Stomach (tissue), 19 donors: ENCODE measurements at places on chromosomes 13 and 19.

DNA sequence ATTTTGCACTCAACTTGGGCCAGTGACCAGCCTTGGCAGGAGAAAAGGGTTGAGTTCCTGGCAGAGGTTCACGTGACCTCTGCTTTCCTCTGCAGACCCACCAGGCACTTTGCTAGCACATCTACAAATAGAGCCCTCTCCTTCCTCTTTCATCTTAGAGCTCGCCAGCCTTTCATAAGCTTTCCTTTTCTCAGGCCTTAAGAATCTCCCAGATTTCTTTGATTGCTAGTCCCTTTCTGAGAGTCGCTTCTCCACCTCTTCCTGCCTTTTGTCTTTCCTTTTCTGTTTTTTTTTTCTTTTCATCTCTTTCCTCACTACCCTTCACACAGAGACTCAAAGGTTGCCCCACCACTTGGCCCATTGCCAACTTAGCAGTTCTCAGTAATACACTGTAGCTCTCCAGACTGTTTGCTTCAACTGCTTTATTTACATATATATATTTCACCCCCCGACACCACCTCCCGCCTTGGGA is 375.7 kb upstream of the SPRY2 start:
- no peaks in the 10 kb centered on the region for H3K27me3 ChIP-seq
- DNase-seq = no peak
- H3K4me1 ChIP-seq = no peaks in the 10 kb centered on the region
- H3K36me3 ChIP-seq = no peaks in the 10 kb centered on the region

GRCh38 chr19:2060884-2061494 is 9.9 kb upstream of the MKNK2 start:
- H3K27me3 ChIP-seq = no peaks in the 10 kb centered on the region
- peak overlapping the region; percentile 59 for H3K4me3 ChIP-seq

- no peaks in the 10 kb centered on the region for H3K36me3 ChIP-seq
- no peaks in the 10 kb centered on the region for H3K27me3 ChIP-seq
- H3K27ac ChIP-seq = no peak overlapping the region
- no peaks in the 10 kb centered on the region for H3K4me1 ChIP-seq
- DNase-seq = no peak
Measured at GRCh38 chr13:83634601-83635000, 247.7 kb downstream of the SLITRK1 start.

DNA sequence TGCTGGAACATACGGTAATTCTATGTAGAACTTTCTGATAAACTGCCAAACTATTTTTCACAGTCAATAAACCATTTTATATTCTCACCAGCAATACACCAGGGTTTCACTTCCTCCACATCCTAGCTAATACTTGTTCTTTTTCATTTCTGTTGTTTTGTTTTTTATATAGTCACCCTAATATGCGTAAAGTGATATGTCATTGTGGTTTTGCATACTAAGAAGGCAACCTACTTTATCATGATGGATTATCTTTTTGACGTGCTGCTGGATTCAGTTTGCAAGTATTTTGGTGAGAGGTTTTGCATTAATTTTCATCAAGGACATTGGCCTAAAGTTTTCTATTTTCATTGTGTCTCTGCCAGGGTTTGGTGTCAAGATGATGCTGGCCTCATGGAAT is 1384.1 kb downstream of the UQCRFS1 start:
- H3K36me3 ChIP-seq = no peaks in the 10 kb centered on the region
- H3K4me3 ChIP-seq = no peak overlapping the region
- no peak for DNase-seq
- H3K4me1 ChIP-seq = no peaks in the 10 kb centered on the region
- no peak overlapping the region for H3K27ac ChIP-seq

GRCh38 chr13:98405690-98406344 is 171.1 kb downstream of the STK24 start:
- H3K36me3 ChIP-seq = peaks cover 16% of the 10 kb centered on the region
- no peaks in the 10 kb centered on the region for H3K4me1 ChIP-seq
- H3K27me3 ChIP-seq = no peaks in the 10 kb centered on the region
- no peak overlapping the region for H3K27ac ChIP-seq

DNA sequence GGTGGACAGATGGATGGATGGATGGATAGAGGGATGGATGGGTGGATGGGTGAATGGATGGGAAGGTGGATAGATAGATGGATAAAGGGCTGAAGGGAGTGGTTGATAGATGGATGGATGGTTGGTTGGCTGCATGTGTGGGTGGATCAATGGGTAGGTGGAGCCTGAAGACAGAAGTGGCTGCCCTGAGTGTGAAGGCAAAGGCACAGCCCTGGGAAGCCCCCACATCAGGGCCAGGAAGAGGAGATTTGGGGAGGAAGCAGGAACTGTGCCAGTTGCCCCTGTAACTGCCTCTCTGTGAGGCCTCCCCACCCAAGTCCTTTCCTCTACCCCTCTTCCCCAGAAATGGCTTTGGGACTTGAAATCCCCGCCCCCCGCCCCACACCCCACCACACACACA is 43.4 kb upstream of the NFIC start:
- no peaks in the 10 kb centered on the region for H3K36me3 ChIP-seq
- H3K27me3 ChIP-seq = peaks cover 37% of the 10 kb centered on the region
- H3K4me1 ChIP-seq = no peaks in the 10 kb centered on the region

- no peak overlapping the region for H3K27ac ChIP-seq
- H3K4me3 ChIP-seq = no peak overlapping the region
- DNase-seq = no peak
- H3K36me3 ChIP-seq = no peaks in the 10 kb centered on the region
- H3K4me1 ChIP-seq = peaks cover 5% of the 10 kb centered on the region
Measured at GRCh38 chr19:35963514-35963913, 27.3 kb downstream of the LRFN3 start.

GRCh38 chr13:43799191-43799590 is 12.4 kb upstream of the ENOX1 start:
- H3K4me1 ChIP-seq = no peaks in the 10 kb centered on the region
- H3K27me3 ChIP-seq = no peaks in the 10 kb centered on the region
- H3K4me3 ChIP-seq = no peak overlapping the region
- no peaks in the 10 kb centered on the region for H3K36me3 ChIP-seq
- DNase-seq = no peak

DNA sequence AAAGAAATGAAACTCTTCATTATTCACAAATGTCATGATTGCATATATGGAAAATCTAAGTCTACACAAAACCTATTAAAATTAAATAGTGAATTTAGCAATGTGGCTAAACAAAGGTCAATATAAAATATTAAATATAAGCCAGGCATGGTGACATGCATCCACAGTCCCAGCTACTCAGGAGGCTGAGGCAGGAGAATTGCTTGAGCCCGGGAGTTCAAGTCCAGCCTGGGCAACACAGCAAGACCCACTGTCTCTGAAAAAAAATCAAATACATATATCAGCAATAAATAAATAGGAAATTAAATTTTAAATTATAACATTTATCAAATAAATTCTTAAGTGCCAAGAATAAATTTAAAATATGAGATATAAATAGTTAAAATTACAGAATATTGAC is 11.9 kb downstream of the PSMC4 start:
- H3K4me1 ChIP-seq = no peaks in the 10 kb centered on the region
- H3K27me3 ChIP-seq = no peaks in the 10 kb centered on the region
- peaks cover 24% of the 10 kb centered on the region for H3K36me3 ChIP-seq
- DNase-seq = no peak

DNA sequence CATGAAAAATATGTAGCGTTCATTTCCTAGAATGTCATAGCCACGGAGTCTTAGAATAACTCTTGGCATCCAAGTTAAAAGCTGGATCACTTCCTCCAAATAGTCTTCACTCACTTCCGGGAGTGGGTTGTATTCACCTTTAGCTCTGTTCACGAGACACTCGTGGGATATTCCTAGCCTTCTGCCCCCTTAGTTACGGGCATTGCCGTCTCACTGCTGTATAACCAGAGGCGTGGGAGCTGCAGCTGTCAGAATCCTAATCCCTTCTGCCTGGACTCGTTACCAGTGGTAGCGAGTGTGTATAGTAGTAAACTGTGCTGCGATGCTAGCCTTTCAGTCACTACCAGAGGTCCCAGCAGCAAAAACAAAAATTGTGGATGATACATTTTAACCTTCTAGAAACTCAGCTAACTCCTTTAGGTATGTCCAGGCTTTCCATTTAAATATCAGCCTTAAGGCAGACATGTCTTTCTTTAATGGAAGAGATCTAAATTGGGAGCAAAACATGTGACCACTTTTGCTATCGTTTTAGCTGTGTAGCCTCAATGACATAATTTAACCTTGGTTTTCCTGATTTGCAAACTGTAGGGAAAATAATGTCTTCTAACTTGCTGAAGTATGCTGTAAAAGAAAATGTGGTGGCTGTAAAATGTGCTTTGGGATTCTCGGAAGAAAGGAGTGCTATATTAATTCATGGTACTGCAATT is 34.1 kb downstream of the ERCC5 start:
- no peak overlapping the region for H3K27ac ChIP-seq
- H3K4me3 ChIP-seq = no peak overlapping the region
- H3K27me3 ChIP-seq = no peaks in the 10 kb centered on the region
- DNase-seq = no peak

DNA sequence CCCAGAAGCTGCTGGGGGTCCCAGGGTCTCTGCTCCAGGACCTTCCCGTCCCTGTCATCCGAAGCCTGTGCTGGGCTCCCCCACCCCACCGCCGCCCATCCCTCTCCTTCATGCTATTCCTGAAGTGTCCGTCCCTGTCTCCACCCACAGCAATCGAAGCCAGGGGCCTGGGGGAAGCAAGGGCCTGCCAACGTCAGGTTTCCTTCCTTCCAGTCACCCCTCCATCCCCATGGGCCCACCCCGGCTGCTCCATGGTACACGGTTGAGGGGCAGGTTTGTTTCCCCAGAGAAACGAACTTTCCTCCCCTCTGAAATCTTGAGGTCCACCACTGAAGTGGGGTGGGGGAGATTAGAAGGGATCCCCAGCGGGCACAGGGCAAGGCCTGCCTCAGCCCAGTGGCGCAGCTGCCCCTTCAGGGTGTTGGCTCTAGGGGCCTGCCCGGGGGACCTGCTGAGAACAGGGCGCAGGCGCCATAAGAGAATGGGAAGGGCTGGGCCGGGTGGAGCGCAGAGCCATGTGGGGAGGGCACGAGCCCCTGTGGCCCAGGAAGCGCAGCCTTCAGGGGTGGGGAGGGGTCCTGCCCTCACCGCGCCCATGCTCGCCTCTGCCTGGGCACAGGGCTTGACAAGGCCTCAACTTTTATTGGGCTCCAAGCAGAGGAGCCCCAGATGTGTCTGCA is 16.1 kb downstream of the CEBPG start:
- peaks cover 32% of the 10 kb centered on the region for H3K36me3 ChIP-seq
- H3K4me3 ChIP-seq = no peak overlapping the region
- peaks cover 70% of the 10 kb centered on the region for H3K4me1 ChIP-seq
- no peak for DNase-seq
- peak overlapping the region; percentile 64 for H3K27ac ChIP-seq

DNA sequence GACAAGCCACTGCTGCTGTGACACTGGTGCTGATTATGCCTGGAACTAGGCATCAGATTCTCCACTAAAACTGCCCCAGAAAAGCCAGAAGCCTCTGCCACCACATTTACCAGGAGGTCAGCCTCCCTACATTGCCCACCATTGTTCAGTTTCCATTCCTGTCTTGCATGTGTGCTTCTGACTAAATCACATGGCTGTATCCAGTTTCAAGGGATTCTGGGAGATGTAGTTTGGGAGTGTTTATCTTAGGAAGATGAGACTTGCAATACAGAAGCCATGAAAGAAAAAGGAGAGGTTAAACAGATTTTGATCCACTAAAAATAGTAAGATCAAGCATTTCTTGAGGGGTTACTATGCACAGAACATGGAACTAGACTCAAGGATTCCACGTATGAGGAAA is 40.7 kb upstream of the SERPINE3 start:
- H3K4me1 ChIP-seq = no peaks in the 10 kb centered on the region
- no peaks in the 10 kb centered on the region for H3K36me3 ChIP-seq
- H3K27me3 ChIP-seq = no peaks in the 10 kb centered on the region
- no peak for DNase-seq
- H3K4me3 ChIP-seq = no peak overlapping the region

DNA sequence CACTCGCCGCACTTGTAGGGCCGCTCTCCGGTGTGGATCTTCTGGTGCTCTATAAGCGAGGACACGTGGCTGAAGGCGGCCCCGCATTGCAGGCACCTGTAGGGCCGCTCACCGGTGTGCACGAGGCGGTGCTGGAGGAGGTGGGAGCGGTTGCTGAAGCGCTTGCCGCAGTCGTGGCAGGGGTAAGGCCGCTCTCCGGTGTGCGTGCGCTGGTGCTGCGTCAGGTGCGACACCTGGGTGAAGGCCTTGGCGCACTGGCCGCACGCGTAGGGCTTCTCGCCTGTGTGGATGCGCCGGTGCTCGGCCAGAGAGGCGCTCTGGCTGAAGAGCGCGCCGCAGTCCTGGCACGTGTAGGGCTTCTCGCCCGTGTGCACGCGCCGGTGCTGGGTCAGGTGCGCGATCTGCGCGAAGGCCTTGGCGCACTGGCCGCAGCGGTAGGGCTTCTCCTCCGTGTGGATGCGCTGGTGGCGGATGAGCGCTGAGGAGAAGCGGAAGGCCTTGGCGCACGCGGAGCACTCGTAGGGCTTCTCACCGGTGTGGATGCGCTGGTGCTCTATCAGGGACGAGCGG is 7.5 kb downstream of the ZNF835 start:
- H3K4me3 ChIP-seq = no peak overlapping the region
- no peaks in the 10 kb centered on the region for H3K36me3 ChIP-seq
- H3K4me1 ChIP-seq = peaks cover 7% of the 10 kb centered on the region
- H3K27me3 ChIP-seq = no peaks in the 10 kb centered on the region
- no peak overlapping the region for H3K27ac ChIP-seq

DNA sequence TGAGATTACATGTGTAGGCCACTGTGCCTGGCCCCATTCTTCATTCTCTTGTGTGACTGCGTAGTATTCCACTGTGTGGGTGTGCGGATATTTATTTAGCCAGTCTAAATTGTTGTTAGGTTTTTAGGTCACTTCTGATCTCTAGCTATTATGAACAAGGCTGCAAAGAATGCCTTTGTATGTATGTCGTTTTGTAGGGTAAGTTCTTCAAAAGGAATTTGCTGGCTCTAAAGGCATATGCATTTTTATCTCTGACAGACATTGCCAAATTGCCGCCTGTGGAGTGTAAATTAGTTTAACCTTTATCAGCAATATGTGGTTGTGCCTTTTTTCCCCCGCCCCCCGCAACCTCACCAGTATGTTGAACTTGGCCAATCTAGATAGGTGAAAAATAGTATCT is 30.3 kb upstream of the EHD2 start:
- peak overlapping the region; percentile 53 for H3K27ac ChIP-seq
- H3K4me1 ChIP-seq = peaks cover 20% of the 10 kb centered on the region
- peaks cover 76% of the 10 kb centered on the region for H3K36me3 ChIP-seq

DNA sequence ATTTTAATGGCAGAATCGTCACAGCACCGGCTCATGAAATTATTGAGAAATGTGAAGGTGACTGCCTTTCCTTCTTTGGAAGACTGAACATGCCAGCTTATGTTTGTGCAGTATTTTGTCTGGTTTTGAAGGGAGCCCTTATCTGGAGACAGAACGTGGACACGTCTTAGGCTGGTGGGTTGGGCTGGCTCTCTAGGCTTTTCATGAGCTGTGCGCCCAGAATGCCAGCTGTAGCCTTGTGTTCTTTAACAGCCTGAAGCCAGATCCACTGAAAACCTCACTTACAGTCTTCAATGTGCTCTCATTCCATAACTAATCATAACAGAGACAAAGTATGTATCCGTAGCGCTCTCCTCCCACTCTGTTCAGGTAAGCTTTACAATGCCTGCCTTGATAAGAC is 184.4 kb upstream of the HTR2A start:
- H3K27me3 ChIP-seq = no peaks in the 10 kb centered on the region
- no peaks in the 10 kb centered on the region for H3K36me3 ChIP-seq
- no peaks in the 10 kb centered on the region for H3K4me1 ChIP-seq
- H3K27ac ChIP-seq = no peak overlapping the region
- H3K4me3 ChIP-seq = no peak overlapping the region
